ENCODE measurements at places on chromosomes 3 and 15. TPM values are rescaled to one million over a fixed set of nuclear protein-coding genes. Genes with fewer than 3 reads are reported as not detected.

The WDR72 gene
- total RNA-seq = not detected

The CELSR3 gene
- total RNA-seq = 8.1 TPM

The C3orf85 gene
- total RNA-seq = not detected

The SLC27A2 gene
- total RNA-seq = 20.7 TPM

The ADCY5 gene
- not detected for total RNA-seq

The KLHL6 gene
- total RNA-seq = 62.8 TPM

DNA sequence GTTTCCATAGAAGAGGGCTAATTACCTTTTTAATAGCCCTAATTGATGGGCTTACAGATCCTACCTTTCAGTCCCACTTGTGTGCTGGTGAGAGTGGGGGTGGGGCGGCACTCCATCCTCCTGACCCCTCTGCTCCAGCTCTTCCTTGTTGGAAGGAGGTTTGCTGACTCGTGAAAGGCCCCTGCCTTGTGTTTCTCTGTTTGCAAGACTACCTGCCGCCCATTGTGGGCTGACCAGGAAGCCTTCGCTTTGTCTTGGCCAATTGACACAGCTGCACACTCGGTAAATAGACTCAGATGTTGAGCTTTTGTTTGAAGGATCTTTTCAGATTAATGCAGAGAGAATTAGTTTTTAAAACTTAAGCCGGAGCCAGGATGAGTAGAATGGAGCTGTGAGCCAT lies 197.3 kb upstream of the HES1 start:
- no peaks in the 10 kb centered on the region for H3K27me3 ChIP-seq
- H3K27ac ChIP-seq = no peak overlapping the region
- H3K36me3 ChIP-seq = no peaks in the 10 kb centered on the region
- DNase-seq = no peak
- no peak overlapping the region for H3K4me3 ChIP-seq

- no peak for DNase-seq
- peaks cover 28% of the 10 kb centered on the region for H3K36me3 ChIP-seq
- no peaks in the 10 kb centered on the region for H3K27me3 ChIP-seq
- no peak overlapping the region for H3K4me3 ChIP-seq
- peak overlapping the region; percentile 28 for H3K27ac ChIP-seq
Observed at GRCh38 chr3:183537295-183537730, 18.2 kb downstream of the KLHL6 start.

DNA sequence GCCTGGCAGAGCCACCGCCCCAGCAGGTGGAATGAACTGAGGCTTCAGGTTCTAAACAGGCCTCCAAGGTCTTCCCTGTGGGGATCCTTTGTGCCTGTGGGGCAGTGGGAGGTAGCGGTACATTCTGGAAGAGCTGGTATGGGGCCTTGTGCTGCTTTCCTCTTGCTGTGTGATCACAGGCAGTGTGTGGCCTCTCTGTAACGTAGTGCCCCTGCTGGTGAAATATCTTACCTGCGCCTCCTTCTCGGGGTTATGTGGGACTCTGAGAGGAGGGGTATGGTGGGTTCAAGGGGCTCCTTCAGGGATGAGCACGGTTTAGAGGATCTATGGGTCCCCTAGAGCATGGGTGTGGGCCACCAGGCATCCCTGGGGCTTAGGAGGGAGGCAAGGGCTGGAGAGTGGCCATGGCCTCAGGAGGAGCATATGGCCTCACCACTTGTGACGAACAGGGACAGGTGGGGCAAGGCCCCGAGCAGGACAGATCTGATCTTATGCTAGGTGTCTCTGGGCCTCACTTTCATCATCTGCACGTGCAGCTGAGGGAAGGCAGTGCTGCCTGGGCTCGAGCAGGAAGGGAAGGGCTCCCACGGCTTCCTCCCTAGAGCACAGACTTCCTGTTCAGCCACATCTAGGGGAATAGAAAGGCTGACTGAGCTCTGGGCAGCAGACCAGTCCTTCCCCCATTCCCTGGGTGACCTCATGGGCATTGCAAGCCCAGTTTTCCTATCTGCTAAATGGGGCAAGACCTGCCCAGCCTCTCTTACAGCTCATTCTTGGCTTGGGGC lies 1.9 kb upstream of the ALS2CL start:
- no peaks in the 10 kb centered on the region for H3K36me3 ChIP-seq
- peaks cover 56% of the 10 kb centered on the region for H3K4me1 ChIP-seq
- peak overlapping the region; percentile 73 for H3K4me3 ChIP-seq
- H3K27me3 ChIP-seq = no peaks in the 10 kb centered on the region
- peak overlapping the region; percentile 90 for H3K27ac ChIP-seq
- peak; percentile 69 for DNase-seq

DNA sequence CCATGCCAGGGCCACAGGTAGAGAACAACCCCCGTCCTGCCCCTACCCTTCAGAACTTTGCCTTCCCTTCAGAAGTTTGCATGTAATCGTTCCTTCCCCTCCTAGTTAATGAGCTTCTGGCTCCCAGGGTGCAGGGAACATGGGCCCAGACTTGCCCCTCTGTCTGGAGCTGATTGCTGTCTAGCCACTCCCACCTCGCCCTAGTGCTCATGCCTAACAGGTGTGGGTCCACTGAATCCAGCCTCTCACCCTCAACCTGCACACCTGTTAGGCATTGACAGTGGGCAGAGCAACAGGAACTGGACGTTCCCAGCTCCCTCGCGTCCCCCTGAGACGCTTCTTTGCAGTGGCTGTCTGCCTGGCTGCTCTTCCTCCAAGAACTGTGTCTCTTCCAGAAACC lies 40.3 kb downstream of the WNT5A start:
- no peaks in the 10 kb centered on the region for H3K4me1 ChIP-seq
- H3K36me3 ChIP-seq = no peaks in the 10 kb centered on the region
- H3K27me3 ChIP-seq = peaks cover 1% of the 10 kb centered on the region
- H3K4me3 ChIP-seq = no peak overlapping the region
- no peak for DNase-seq

GRCh38 chr3:154954757-154955156 lies 125.4 kb upstream of the MME start:
- no peaks in the 10 kb centered on the region for H3K4me1 ChIP-seq
- no peaks in the 10 kb centered on the region for H3K36me3 ChIP-seq
- H3K27me3 ChIP-seq = no peaks in the 10 kb centered on the region
- no peak overlapping the region for H3K4me3 ChIP-seq
- DNase-seq = no peak

All from activated CD4-positive, alpha-beta T cell treated with anti-CD3 and anti-CD28 coated beads for 36 hours (primary cell).